ENCODE measurements at places on chromosomes 16 and 17. TPM values are rescaled to one million over a fixed set of nuclear protein-coding genes. Genes with fewer than 3 reads are reported as not detected.

DNA sequence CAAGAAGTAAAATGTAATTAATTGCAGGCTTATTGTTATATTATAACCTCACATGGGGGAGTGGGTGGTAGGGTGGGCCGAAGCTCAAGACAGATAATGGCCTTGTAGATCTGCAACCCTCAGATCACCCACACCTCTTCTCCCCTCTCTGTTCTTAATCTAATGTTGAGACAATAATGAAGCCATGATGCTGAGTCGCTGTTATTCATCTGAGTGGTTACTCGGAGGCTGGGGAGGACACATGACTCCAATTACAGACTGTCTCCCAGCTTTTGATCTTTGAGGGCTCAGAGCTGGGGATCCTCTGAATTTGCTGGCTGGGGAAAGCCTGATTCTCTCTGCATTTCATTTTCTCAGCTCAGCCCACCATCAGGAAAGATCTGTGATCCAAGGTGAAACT, 275.3 kb downstream of the SHISA9 start:
- DNase-seq: no peak

DNA sequence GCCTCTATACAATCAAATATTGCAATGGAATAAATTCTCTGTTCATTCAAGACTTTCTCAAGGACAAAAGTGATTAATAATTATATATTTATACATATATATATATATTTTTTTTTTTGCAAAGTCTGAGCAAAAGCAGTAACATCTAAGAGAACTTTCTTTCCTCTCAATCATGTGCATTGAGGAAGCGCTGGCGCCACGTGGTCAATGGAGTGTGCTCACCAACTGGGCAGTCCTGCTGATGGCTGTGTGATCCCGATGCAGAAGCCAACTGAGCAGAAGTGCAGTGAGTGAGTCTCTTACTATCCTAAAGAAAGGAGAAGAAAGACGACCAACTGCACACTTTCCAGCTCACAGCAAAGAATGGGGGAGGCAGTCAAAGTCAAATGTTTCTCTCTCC, 37.2 kb upstream of the ULK2 start:
- no peak for DNase-seq

GRCh38 chr17:27975146-27976011, 67.1 kb upstream of the NLK start:
- peak; percentile 54 for DNase-seq

DNA sequence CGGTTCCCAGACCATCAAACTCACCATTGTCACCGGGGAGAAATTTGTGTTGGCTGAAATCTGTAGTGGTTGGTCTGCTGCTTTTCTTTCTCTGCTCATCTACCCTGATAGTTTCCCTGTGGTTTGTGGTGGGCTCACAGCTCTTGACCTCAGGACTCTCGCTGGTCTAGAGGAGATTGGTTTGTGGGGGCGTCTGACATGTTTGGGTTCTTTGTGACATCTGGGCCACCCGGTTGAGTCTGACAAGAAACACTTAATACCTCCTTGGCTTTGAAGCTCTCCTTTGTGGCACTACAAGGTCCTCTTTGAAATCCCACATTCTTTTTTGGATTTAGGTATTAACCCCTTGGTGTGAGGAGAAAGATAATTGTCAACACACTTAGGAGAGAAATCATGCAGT, 662.0 kb downstream of the WWOX start:
- no peak for DNase-seq

DNA sequence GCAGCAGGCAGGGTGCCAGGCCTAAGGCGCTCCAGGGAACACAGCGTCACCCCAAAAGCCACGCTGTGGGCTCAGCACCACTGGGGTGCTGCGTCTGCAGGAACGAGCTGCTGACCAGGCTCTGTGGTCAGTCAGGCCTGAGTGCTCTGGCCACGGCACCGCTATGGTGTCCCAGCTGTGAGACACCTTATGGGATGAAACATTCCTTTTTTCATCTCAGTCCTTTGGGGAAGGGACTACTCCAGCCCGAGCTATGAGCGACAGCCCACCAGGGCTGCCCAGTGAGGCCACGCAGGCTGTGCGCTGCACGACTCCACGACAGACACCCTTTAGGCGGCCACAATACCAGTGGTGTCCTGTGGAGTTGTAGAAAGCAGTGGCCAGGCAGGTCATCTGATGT, 11.1 kb downstream of the MGAT5B start:
- no peak for DNase-seq

Gene HEATR9
- not detected for total RNA-seq

Gene TEX19
- total RNA-seq: not detected
